Gastroesophageal sphincter (tissue), 4 donors: ENCODE measurements at places on chromosomes 2 and 18. TPM values are rescaled to one million over a fixed set of nuclear protein-coding genes. Genes with fewer than 3 reads are reported as not detected.

Gene STRN
- 19.1 TPM for total RNA-seq

Gene KLHL30
- 8.1 TPM for total RNA-seq

Gene ADRA2B
- total RNA-seq = 1.3 TPM

Gene CCDC74B
- 3.8 TPM for total RNA-seq

Gene FHL2
- 93.9 TPM for total RNA-seq

Gene GDF7
- 19.9 TPM for total RNA-seq

Gene GREB1
- 7.9 TPM for total RNA-seq

Gene ENOSF1
- 16.2 TPM for total RNA-seq

Gene SELENOI
- total RNA-seq = 10.9 TPM

Gene NEB
- total RNA-seq = 0.27 TPM

Gene MARCO
- 1.9 TPM for total RNA-seq

Gene DSG1
- total RNA-seq = 0.31 TPM

Gene CXCR2
- not detected for total RNA-seq

Gene CSRNP3
- total RNA-seq = 5.4 TPM

Gene CDCA7
- total RNA-seq = 5.2 TPM

GRCh38 chr2:110878150-110878549 lies 145.8 kb downstream of the ACOXL start:
- ATAC-seq = no peak

GRCh38 chr2:152304836-152305235 lies 30.1 kb upstream of the FMNL2 start:
- peak; percentile 39 for ATAC-seq

- ATAC-seq = no peak
Observed at GRCh38 chr2:7627583-7627982, 710.4 kb downstream of the RNF144A start.

- ATAC-seq = no peak
Observed at GRCh38 chr2:1283020-1283801, 130.1 kb upstream of the TPO start.

GRCh38 chr2:160674146-160674750 lies 180.6 kb upstream of the RBMS1 start:
- no peak for ATAC-seq

DNA sequence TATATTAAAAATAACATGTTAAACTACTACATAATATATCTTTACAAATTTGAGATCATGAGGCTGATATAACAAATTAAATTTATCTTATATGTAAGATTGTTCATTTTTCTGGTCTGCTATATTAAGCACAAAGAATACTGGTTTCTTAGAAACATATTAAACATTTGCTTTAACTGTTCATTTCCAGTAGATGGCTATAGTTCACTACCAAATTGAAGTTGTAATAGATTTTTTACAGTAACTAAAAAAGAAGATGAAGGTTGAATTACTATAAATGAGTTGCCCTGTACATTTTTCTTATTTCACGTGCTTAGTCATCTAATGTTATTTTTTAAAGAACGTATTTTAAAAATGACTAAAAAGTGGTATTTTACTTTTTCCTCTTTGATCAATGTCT lies 57.0 kb downstream of the ZNF407 start:
- no peak for ATAC-seq

- ATAC-seq = no peak
Observed at GRCh38 chr18:32200766-32201165, 10.9 kb downstream of the MEP1B start.

DNA sequence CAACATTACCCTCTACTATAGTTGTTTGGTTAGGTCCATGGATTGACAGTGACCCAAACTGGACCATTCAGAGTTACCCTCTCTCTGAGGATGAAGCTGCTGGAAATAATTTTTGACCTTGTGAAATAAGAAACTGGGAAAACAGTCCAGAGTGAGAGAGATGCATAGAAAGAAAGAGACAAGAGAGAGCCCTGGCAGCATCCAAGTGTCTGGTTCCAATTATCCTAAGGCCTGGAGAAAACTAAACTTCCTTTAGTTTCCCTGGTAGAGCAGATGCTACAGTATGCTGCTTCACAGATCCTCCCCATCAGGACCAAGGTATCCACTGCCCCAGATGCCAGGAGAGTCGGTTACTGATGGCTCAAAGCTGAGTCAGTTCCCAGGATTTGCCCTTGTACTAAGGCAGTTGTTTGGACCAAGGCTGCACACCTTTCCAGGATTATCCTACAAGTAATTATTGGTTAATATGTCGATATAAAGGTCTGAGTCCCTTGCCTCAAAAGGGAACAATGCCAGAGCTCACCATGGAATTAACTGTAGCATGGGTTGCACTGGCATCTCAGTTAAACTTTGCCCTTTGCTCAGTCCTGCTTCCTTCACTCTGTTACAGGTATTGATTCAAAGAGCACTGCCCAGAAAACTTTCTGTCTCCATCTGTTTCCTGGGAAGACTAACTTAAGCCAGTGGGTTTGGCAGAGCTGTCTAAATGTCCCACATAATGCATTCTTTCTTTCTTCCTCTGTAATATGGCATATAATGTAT lies 14.6 kb upstream of the CHN1 start:
- no peak for ATAC-seq

DNA sequence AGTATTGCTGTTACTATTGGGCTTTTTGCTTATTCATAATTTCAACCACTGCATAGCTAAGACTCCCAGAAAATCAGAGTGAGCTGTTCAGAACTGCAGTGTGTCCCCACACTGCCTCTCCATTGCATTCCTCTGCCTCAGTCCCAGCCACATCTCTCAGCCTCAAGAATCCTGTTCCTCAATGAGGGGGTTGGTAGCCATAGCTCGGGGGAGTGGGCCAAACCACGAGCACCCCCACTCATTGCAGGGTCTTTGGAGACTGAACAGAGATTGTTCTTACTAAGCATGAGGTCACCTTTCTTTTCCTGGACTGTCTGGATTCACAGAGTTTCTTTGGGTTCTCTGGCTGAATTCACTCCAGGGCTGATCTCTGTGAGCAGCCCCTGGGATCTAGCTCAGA lies 161.1 kb downstream of the GFPT1 start:
- no peak for ATAC-seq

DNA sequence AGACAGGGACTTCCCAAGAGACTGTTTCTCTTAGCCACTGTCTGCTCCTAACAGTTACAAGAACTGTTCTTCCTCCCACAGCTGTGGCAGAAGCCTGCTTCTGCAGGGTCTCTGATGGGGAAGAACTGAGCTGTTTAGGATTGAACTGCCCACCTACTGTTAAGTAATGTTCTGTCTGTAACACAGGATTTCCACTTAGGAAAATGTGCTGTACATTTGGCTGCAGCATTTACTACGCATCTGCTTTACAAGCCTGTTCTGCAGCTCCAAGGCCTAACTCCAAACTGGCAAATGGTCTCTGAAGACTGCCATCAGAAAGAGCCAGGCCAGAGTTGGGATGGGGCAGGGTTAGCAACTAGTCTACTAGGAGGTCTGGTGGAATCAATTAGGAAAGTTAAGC lies 87.8 kb upstream of the UPP2 start:
- ATAC-seq = no peak

DNA sequence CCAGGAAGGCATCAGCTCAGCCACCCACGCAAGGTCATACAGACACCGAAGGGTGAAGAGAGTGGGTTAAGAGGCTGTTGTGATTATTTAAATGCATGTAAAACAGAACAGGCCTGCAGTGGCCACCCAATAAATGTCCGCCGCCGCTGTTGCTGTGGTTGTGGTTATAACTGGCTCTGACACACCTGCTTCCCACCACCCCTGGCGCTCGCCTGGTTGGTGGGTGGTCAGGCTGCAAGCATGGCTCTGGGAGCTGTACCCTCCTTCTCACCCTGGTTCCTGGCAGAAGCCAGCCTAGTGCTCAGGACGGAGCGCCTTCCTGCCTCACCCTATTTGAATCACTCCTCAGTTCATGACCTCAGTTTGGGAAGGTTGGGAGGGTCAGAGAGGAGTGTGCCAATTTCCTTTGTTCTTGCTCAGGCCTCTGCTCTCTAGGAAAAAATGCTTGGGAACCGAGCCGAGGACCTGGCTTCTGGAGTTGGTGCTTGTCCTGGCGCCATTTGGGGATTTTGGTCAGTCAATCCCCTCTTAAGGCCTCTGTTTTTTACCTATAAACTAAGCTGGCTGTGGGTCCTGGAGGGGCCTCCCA lies 5.3 kb upstream of the CRYBA2 start:
- ATAC-seq = no peak

DNA sequence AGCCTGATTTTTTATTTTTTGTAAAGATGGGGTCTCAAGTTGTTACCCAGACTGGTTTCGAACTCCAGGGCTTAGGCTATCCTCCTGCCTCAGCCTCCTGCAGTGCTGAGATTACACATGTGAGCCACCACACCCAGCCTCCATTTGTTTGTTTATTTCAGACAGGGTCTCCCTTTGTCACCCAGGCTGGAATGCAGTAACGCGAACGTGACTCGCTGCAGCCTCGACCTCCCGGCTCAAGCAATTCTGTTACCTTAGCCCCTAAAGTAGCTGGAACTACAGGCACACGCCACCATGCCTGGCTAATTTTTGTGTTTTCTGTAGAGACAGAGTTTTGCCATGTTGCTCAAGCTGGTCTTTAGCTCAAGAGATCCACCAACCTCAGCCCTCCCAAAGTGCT lies 27.2 kb downstream of the UBXN4 start:
- ATAC-seq = no peak

DNA sequence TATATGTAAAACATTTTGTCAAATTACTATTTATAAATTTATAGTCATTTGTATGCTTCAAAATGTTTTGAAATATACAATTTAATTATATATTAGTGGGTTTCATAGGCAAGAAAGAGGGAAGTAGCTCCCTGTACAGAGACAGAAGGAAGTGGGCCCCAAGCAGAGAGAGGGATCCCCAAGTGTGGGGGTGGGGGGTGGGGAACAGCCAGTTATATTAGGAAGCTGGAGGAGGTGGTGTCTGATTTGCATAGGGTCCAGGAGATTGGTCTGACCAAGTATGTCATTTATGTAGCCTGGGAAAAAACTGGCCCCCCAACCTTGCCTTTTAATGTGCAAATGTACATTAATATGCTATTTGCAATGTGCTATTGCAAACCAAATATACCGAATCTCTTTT lies 76.5 kb upstream of the ZSWIM2 start:
- no peak for ATAC-seq

GRCh38 chr18:73614812-73615211 lies 532.8 kb downstream of the FBXO15 start:
- no peak for ATAC-seq

GRCh38 chr2:207092818-207093217 lies 72.9 kb downstream of the KLF7 start:
- ATAC-seq = no peak

DNA sequence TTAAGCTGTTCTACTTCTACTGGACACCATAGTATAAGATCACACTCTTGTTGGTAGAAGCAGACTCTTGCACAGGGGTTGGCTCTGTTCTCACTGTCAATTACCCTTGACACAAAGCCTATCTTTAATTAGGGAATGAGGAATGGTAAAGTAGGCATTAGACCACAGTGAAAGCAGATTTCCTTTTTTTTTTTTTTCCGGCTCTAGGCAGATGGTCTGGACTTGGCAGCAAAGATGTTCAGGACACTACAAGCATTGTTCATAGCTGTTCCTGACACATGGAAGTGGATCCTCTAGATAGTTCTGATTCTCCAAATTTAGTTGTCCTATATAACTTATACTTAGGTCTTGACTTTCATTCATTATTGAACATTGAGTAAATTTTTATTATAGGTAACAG lies 672.2 kb upstream of the CELF4 start:
- ATAC-seq = no peak

- ATAC-seq = peak; percentile 41
Observed at GRCh38 chr2:170587922-170588321, 127.2 kb upstream of the SP5 start.

- no peak for ATAC-seq
Observed at GRCh38 chr18:63960891-63961290, 9.0 kb upstream of the SERPINB8 start.
